Keratinocyte (primary cell): ENCODE measurements at places on chromosomes 4 and X.

DNA sequence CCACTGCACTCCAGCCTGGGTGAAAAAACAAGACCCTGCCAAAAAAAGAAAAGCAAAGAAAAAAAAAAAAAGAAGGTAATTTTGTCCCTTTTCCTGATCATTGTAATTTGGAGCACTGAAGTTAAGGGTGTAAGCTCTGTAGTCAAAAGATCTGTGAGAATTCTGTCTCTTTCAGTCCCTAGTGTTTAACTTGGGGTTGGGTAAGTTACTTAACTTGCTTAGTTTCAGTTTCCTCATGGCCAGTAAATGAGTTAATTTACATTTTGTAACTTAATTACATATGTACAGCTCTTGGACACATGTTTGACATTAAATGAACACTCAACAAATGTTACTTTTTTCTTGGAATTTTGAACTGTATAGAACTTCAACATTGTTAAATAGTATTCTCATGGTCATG lies 10.9 kb upstream of the UBE2K start:
- DNase-seq, result no peak

- DNase-seq, result no peak
These were observed 962.5 kb downstream of the ADGRL3 start for GRCh38 chr4:62162606-62163005.

DNA sequence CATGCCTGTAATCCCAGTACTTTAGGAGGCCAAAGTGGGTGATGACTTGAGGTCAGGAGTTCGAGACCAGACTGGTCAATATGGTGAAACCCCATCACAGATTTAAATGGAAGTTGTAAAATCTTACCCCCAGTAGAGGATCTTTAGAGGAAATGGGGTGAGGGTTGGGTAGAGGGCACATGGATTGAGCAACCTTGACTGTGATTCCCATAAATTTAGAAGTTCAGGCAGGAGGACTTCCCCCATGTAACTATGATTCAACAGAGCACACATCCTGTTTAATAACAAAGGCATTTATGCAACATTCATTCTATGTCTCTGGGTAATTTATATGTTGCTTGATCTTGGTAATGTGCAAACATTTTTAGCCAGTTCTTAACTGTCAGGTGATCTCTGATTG lies 143.1 kb downstream of the RBM47 start:
- no peak for DNase-seq

DNA sequence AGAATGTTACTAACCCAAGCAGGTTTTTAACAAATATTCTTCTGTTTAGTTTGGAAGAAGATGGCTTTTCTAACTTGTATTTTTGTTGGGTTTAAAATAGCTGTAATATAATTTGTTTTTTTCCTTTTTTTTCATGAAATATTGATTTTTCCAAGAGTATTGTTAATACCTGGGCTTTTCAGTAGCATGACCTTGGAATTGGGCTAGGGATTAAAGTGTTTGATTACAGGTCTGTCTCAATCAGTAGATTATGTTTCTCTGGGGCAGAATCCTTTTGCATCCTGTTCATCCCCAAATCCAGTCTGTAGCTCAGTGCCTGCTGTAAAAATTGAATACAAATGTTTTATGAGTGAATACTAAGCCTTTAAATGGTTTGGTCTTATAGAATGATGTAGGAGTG lies 479.8 kb downstream of the RAPGEF2 start:
- DNase-seq, result no peak

DNA sequence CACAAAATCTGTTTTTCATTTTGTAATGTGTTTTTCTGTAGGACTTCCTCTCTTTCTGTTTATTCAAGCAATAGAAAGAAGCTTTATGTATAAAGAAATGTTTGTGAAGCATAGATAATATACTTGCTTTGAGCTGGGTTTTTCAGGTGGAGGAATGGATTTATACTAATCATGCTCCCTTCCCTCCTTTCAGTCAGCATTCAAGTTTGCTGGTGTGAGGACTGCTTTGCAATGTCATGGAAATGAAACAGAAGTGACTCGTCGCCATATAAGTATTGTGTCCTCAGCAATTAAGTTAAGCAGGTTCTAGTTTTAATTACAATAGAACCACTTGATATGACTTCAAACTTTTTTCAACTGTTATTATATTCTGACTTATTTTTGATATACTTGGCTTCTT lies 1447.1 kb downstream of the PCDH19 start:
- DNase-seq, result no peak

DNA sequence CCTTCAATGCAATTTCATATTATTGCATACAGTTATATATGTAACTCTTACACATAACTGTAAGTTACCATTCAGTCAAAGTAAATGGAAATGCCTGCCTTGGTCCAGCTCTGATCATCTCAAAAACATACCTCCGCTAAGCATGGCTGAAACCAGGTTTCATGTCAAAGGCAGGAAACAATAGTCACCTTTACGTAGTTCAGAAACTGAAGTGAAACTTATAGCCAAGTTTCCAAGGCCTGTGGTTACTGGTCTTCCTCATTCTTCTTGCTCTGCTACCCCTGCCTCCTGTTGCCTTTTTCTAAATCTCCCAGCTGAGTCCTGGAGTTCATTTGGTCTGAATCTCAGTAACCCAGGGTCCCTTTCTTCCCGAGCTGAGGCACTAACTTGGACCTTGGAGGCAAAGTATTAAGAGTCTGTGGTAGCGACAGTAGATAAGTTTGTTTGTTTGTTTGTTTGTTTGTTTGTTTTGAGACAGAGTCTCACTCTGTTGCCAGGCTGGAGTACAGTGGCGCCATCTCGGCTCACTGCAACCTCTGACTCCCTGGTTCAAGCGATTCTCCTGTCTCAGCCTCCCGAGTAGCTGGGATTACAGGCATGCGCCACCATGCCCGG lies 30.8 kb downstream of the DAPP1 start:
- DNase-seq, result no peak

DNA sequence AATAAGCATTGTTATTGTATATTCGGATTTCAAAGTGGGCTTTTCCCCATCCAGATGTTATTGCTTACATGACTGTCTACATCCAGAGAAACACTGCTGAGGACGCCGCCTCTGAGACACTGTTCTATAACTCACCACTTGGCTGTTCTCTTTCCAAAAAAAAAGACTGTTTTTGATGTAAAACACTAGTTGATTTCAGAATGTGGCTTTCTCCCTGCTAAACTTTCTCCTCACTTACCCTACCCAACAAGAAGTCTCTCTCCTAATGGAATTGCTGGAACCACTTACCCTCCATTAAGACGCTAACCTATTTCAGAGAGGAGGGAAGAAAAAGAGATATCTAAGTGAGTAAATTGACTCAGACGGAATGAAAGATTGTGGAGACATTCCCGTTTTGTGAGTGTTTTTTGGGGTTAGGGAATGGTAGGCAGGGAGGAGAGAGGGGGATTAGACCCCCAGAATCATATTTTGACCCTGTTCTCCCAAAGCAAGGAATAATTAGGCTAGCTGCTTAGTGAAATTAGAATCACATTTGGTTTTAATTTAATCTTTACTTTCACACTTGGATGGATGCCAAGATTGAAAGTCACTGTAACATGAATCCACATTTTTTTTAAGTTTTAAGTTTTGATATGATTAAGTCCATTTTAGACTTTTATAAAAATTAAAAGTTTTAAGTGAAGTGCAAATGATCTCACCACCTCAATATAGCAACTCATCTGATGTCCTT lies 174.9 kb downstream of the CHIC2 start:
- DNase-seq, result no peak

GRCh38 chr4:112279025-112279881 lies 6.5 kb downstream of the TIFA start:
- no peak for DNase-seq

GRCh38 chrX:121987163-121987562 lies 939.8 kb downstream of the GLUD2 start:
- DNase-seq, result no peak

- no peak for DNase-seq
These were observed 442.7 kb upstream of the FRG1 start for GRCh38 chr4:189497996-189498395.

- no peak for DNase-seq
These were observed 15.6 kb downstream of the SRPX2 start for GRCh38 chrX:100659431-100660137.

- no peak for DNase-seq
These were observed 219.1 kb upstream of the AMOT start for GRCh38 chrX:113059714-113060113.

GRCh38 chrX:121570072-121570841 lies 522.8 kb downstream of the GLUD2 start:
- DNase-seq, result no peak

- no peak for DNase-seq
These were observed 15.0 kb downstream of the RBMX start for GRCh38 chrX:136865270-136866158.

GRCh38 chrX:150257353-150258175 lies 105.6 kb upstream of the MAMLD1 start:
- DNase-seq, result no peak

DNA sequence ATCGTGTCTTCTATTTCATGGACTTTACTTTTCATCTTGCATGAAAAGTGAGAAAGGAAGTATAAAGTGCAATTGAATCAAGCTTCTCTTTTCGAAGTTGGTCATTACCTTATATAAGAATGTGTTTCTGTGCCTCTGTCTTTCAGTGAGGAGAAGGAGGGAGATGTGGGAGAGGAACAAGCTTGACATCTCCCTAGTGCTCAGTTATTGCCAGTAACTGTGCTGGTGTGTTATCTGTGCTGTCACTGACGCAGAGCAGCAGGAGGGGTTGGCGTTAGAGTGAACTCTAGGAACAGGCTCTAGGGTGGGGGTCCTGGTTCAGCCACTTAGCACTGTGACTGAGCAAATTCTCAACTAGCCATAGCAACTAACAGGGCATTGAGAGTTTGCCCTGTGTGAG lies 34.0 kb upstream of the TBC1D9 start:
- no peak for DNase-seq

- no peak for DNase-seq
These were observed 153.1 kb upstream of the PCDH18 start for GRCh38 chr4:137685357-137685756.

DNA sequence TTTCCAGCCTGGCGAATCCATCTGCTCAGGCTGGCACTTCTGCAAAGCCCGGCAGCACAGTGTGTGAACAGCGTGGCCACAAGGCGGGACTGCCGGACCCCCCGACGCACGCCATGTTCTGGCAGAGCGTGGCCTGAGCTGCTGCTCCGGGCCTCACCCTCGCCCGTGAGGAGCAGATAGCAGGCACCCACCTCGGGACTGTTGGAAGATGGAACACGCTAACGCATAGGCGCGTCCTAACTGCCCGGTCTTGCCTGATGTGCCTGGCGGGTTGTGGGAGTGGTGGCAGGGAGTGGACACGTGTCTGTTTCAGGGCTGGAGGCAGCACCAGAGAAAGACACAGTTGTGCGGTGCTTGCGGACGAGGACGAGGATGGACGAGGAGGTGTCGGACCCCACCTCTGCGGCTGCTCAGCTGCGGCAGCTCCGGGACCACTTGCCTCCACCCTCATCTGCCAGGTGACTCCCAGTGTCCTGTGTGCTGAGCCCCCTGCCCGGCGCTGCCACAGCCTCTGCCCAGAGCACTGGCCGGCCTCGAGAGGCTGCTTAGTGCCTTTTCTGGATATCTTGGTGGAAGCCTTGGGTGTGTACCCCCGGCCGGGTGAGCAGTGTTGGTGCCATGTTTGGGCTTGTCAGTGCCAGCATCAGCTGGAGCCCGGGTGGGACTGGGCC lies 28.2 kb downstream of the UVSSA start:
- DNase-seq, result no peak

- DNase-seq, result peak; percentile 95
These were observed 200.3 kb downstream of the PDGFC start for GRCh38 chr4:156771171-156771837.

- no peak for DNase-seq
These were observed 16.7 kb downstream of the HMX1 start for GRCh38 chr4:8854931-8855330.

DNA sequence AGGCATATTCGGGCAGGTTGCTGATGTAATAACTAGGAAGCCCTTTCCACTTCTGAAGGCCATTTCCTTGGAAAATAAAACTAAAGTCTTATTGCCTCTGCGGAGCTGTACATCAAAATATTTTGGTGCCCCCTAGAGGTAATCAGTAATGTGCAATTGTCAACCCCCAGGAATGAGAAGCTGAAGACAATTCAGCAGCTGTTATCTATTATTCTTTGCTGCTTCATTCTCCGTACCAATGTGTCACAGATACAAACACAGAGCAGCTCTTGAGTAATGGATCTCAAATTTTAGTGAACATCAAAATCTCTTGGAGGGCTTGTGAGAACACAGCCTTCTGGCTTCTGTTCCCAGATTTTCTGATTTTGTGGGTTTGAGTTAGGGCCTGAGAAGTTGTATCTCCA lies 3.5 kb upstream of the SLIT2 start:
- DNase-seq, result no peak

DNA sequence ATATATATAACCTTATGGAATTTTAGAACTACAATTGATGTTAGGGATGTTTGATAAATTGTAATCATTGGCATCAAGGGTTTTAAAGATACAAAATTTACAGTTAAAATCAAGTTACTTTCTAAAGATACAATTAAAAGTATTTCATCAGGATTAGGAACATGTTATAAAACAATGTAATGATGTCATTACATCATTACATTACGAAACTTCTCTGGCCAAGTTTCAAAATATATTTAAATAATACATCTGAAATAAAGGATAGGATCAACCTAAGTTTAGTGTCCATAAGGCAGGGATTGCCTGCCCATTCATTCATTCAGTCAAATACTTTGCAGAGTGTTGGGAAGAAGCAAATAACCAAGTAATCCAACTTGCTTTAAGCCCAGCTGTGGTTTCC lies 75.1 kb downstream of the TENM3 start:
- no peak for DNase-seq

DNA sequence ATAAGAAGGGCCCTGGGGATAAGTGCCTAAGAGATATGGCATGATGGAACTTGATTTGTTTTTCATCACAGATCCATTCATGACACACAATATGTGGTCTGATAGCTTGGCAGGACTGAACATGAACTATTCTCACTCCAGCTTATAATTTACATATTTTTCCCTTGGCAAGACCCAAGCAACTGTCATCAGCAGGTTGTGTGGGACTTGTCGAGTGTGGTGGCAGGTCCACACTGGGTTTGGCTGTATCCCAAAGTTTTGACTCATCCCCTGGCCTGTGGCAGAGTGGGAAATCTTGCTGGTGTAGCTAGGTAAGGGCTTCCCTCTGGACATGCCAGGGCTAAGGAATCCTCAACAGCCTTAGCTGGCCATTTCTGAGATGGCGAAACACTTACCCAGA lies 81.0 kb upstream of the STIM2 start:
- peak; percentile 99 for DNase-seq

GRCh38 chr4:146237092-146237491 lies 22.8 kb downstream of the REELD1 start:
- DNase-seq, result no peak

- DNase-seq, result no peak
These were observed 325.0 kb upstream of the EMCN start for GRCh38 chr4:100842856-100843255.

DNA sequence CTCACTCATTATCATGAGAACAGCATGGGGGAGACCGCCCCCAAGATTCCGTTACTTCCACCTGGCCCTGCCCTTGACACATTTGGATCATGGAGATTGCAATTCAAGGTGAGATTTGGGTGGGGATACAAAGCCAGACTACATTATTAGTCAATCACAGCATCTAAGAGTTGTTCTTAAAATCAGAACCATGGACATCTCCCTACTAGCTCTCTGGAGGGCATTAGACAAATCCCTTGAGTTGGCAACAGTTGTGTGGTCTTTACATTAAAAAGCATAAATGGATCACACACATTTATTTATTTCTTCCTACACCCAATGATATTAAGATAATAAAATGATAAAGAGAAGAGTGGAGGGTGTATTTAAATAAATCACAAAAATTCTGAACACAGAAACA lies 262.8 kb upstream of the VCX start:
- no peak for DNase-seq
